NCI-H1930 (cell line): ENCODE measurements at places on chromosomes 11 and 22.

- DNase-seq: no peak
Measured at GRCh38 chr11:97656356-97656755, 1266.5 kb downstream of the JRKL start.

DNA sequence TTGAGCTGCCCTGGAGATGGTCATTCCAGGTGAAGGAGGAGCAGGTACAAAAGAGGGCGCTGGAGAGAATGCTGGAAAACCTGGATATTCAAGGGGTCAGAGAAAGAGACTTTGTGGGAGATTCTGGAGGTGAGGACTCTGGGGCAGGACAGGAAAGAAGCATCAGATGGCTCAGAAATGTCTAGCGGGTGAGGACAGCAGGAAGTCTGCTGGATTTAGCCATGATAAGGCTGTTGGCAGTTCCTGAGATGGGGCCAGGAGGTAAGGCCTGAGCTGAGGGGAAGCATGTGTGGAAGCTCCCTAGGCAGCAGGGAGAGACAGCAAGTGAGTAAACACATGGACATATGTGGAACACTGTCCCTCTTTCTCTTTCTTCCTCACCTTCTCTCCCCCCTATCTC, 1.5 kb downstream of the UPB1 start:
- no peak for DNase-seq

DNA sequence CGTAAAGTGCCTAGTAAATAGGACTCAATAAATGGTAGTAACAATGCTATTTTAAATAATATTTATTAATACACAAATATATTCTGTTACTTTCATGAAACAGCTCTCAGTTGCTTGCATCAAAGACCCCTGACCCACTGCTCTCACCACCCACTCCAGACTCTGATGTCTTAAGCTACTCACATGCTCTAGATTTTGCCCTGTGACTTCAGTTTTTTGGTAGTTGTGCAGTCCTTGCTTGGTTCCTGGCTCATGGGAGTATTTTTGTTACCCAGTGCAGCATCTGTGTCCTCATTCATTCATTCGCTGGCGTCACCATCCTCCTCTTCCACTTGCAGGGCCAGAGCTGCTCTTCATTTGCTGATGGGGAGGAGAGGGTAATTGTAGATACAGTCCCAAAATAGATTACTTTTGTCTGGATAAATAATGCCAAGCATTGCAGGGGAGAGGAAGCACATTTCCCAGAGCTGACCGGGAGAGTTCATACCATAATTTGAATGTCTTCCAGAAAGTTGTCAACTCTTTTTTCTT, 12.7 kb downstream of the MRPL48 start:
- no peak for DNase-seq

GRCh38 chr11:19460718-19461405, 220.1 kb upstream of the E2F8 start:
- DNase-seq: no peak

DNA sequence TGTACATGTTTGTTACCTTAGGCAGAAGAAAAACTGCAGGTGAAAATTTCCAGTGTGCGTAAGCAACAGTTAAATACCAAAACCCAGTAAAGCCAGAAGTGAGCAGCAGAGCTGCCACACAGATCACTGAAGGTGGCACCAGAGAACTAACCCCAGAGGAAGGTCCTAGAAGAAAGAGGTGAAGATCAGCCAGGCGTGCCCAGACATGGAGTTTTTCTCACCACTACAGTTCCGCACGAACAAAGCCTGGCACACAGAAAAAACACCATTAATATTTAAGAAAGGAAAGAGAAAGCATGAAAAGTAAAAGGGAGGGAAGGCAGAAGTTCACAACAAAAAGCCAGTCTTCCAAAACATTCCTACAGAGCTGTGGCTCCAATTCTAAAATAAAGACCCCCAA, 60.7 kb downstream of the STK33 start:
- no peak for DNase-seq

- DNase-seq: peak; percentile 15
Measured at GRCh38 chr11:120108154-120108784, 29.6 kb downstream of the TRIM29 start.

GRCh38 chr11:2137202-2138067, 1.8 kb downstream of the IGF2 start:
- DNase-seq: no peak

- no peak for DNase-seq
Measured at GRCh38 chr11:114278342-114279065, 17.7 kb upstream of the NNMT start.
